ENCODE measurements at places on chromosomes 1 and 21.

DNA sequence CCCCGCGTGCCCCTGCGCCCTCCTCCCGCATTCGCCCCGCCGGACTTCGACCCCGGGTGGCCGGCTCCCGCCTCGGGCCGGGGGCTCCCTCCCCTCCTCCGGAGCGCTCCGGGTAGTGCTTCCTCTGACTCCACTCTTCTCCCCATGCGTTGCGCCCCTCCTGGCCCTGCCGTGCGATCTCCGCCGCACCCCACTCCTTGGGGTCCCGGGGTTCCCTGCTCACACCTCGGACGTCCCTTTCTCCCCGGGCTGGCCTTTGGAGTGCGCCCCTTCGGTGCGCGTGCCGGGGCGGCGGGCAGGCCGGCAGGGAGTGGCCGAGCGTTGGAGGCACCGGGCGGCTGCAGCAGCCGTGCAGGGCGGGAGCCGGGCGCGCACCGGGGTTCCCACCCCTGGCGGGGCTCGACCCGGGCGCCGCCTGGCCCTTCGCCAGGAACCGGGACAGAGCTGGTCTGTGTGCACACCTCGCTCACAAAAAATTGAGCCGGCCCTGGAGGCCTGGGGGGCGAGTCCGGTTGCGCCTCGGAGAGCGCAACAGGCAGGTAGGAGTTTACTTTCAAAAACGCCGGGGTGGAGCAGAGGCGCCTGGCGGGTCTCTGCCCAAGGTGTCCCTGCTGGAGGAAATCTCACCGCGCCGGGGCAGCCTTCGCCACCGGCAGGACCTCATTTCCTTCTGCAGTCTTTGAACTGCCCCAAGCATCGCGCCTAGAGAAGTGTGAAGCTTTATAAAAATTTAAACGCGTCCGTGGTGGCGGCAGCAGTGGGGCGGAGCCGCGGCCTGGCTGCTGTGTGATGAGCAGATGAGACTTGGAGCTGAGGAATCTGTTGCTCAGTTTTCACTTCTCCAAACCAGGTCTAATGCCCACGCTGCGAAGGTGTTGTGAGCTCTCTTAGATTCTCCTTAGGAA, 650 bp downstream of the VANGL1 start:
- DNase-seq = no peak

DNA sequence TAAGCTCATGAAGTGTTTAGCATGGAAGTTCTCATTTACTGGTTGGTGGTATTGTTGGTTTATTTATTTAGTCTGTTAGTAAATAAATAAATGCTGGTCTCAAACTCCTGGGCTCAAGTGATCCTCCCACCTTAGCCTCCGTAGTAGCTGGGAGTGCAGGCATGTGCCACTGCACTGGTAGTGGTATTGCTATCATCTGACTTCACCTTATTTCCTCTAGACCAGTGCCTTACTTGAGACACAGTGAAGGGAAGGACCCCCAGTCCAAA, 1.4 kb upstream of the SLC2A1 start:
- no peak for DNase-seq

GRCh38 chr1:201060586-201060985, 37.1 kb upstream of the KIF21B start:
- no peak for DNase-seq

DNA sequence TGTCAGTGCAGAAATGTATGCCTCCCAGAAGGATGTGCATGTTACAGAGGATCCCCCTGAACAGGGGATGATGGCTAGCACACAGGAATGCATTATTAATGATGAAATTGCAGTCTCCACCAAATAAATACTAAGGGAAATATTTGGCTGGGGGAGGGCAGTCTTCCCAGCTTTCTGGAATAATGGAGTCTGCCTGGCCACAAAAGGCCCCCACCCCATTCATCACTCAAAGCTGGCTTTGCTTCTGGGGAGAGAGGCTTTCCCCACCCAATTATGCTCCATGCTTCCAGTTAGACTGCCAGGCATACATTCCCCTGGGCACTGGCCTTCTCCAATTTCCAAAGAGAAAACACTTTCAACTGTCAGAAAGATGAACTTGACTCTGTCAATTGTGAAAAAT, 302.7 kb downstream of the SIPA1L2 start:
- DNase-seq = no peak

- DNase-seq = no peak
Observed at GRCh38 chr1:31984419-31985347, 29.0 kb upstream of the KHDRBS1 start.

GRCh38 chr1:69172003-69173000, 395.4 kb upstream of the LRRC7 start:
- no peak for DNase-seq

GRCh38 chr1:31830511-31830910, 14.7 kb upstream of the SPOCD1 start:
- no peak for DNase-seq

DNA sequence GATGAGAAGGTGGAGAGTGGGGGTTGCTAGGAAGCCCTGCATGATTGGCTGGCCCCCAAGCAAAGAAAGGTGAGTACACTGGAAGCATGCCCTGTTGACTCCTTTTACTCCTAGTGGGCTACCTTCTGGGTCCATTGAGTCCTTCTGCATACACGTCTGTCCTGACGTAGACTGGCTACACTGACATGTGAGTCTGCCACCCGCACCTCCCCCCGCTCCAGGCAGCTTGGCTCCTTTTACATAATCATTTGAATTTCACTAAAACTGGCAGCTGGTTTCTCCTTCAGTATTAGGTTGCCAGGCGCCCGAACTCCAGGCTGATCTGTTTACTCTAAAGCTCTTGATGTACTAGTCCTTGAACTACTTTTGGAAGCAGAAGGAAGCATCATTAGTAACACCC, 8.7 kb downstream of the MRPS21 start:
- DNase-seq = no peak

DNA sequence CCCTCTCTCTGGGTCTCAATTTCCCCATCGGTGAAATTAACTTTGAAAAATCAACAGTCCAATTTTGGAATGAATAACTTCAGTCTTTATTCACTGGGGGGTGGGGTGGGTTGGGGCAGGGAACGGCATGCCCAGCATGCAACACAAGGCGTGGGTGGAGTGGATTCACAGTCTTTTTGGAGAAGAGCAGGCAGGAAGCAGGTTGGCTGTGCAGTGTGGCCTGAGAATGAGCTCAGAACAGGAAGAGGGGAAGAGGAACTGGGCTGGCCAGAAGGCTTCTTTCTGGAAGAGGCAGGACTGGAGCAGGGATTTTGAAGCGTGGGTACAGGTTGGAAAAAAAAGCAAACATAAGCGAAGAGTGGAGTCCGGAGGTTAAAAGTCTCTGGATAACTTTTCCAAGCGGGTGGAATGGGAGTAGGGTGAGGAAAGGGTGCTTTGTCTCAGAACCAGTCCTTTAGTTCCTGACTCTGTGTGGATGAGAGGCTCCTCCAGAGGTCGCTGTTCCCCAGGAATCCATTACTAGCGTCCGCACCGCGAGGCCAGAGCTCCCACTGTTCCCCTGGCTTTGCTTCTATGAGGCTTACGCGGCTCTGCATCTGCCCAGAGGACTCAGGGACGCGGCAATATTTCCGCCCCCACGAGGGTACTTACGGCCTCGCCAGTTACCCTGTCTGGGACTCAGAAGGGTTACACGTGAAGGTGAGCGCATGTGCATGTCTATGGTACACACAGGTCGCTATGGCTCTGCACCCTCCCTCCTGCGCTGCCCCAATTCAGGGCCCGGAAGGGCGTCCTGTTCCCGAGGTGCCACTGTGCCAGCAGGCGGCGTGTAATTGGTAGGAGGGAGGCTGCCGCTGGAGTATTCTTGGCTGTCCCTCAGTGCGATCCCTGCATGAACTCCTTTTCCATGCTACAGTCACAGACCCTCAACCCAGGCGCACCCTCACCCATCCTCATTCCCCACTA, 5.5 kb upstream of the FOXD2 start:
- no peak for DNase-seq

DNA sequence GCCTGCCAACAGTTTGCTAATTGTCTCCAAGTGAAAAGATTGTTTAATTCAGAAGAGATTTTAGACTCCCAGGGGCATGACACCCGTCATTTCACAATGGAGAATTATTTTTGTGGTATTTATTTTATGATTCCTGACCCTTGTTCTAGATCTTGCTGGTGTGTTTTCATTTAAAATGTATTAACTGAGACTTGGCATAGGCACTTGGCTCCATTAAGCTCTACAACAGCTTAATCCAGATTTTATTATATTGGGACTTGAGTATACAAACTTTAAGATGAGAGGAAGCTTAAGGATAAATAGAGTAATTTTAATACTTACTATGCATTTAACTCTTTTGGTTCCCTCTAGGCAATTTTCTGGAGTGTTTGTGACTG, 101.3 kb upstream of the KCNE2 start:
- DNase-seq = no peak

DNA sequence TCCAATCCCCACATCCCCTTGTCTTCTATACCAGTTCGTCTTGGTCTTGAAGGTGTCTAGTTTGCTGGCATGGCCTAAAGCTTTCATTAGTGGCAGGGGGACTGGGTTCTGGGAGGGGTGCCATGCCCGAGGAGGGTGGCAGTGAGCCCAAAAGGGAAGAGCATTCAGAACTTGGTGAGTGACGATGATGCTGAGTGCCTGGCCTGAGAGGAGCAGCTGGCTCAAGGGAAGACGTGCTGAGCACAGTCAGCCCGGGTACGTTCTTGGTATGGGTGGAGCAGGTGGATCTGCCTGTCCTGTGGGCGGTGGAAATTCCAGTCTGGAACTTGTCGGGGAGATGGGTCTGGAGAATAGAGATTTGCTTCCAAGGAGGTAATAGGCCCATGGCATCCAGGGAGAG, 4.6 kb downstream of the FDPS start:
- no peak for DNase-seq

GRCh38 chr1:153959454-153959853, 1.0 kb upstream of the CRTC2 start:
- DNase-seq = no peak

DNA sequence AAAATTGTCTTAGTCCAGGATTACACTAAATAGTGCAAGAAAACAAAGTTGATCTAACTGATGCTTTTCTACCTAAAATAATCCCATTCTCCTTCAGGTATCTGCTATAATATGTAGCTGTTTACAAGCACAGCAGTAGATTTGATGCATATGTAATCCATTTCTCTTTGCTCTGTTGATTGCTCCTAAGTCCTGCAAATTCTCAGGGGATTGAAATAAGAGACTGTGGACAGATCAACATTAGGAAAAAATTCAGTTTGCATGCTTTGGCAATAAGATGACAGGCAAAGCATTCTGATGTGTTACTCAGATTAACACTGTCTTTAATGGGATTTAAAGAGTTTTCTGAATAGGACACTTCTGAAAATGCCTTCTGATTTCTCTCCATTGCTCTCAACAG, 34.7 kb downstream of the RNF11 start:
- no peak for DNase-seq

DNA sequence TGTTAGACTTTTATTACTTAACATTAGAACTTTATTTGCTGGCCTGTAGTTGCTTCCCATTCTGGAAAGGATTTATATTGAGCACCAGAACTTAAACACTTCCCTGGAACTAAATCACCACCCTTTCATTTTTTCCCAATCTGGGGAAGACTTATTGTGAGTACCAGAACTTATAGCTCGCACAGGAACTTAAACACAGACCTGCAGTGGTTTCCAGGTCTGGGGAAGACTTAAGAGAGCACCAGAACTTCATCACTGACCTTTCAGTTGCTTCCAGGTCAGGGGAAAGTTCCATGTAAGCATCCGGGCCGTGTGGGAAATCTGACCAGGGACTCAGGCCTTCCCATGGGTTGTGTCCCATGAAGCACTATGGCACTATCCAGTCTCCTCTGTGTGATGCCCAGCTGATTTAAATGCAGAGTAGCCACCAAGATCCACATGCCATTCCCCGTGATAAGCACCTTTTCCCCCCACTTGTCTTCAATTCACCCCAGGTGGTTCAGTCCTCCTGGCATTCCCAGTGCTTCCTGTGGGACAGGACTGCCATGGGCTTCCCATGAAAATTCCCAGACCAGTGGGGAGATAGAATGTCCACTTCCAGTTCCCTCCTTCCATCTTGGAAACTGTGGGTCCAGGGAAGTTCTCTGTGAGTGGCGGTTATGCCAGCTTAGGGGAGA, 48.9 kb downstream of the C4BPA start:
- no peak for DNase-seq

DNA sequence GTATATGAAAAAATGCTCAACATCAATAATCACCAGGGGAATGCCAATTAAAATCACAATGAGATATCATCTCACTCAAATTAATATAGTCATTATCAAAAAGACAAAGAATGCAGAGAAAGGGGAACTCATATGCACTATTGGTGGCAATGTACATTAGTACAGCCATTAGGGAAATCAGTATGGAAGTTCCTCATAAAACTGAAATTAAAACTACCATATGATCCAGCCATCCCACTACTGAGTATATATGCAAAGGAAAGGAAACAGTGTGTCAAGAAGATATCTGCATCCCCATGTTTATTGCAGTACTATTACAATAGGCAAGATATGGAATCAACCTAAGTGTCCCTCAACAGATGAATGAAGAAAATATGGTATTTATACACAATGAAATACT, 32.1 kb upstream of the TEKT2 start:
- DNase-seq = no peak

Measured in cerebellar nuclear complex (tissue), 1 donor.